ENCODE measurements at places on chromosomes 2 and 18. TPM values are rescaled to one million over a fixed set of nuclear protein-coding genes. Genes with fewer than 3 reads are reported as not detected.

STPG4 gene
- 1.00 TPM for total RNA-seq

CLHC1 gene
- 51.1 TPM for total RNA-seq

DNA sequence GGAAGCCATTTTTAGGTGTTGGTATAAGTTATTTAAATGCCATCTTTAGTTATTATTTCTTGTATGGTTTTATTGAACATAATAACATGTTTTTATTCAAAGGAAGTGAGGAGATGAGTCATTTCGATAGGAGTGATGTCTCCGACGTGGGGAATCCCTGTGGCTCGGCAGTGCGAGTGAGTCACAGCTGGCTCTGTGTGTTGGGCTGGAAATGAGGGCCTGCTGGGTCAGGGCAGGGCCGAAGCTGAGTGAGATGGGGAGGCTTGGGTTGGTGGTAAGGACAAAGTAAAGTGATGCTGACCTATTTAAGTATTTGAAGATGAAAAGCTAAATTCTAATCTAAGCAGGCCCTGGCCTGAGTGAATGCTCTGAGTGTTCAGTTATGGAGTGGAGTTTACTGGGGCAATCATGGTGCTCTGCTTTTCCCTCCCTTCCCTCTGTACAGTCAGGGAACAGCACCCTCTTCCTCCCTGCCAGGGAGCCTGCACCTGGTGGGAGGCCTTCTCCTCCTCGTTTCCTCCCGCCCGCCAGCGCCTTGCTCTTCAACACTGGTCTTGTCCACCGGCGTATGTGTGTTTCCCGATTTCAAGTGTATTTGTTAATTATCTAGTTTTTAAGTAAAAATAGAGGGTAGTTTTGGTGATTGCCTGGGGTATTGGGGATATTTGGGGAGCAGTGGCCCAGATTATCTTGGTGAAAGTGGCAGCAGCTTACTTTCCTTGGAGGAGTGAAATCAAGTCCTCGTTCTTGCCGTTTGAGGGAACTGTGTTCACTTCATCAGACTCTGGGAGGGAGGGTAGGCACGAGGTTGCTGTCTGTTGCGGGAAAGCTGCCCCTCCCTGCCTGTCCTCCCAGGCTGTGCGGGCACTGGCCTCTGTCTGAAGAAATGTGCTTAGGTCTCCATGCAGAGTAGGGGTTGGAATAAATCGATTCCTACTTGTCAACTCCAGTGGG, 157.0 kb downstream of the LDLRAD4 start:
- no peak for DNase-seq

MSTN gene
- total RNA-seq = 5.2 TPM

DNA sequence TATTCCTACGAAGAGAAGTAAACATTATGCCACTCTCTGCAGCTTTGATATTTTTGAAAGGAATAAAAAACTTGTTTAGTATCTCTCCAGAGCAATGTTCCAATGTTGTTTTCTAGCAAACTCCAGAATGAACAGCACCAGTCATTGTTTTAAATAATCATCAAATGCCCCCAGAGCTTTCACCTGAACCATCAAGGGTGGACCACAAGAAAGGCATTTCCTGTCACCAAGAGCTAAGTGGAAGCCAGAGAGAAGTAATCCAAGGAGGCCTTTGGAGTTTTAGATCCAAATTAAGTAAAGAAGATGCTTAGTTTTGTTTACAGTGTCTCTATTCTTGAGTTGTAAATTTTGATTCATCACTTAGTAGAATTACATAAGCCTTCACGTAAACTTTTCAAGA, 559.0 kb downstream of the ARHGAP15 start:
- DNase-seq = no peak

IL36RN gene
- not detected for total RNA-seq

DNA sequence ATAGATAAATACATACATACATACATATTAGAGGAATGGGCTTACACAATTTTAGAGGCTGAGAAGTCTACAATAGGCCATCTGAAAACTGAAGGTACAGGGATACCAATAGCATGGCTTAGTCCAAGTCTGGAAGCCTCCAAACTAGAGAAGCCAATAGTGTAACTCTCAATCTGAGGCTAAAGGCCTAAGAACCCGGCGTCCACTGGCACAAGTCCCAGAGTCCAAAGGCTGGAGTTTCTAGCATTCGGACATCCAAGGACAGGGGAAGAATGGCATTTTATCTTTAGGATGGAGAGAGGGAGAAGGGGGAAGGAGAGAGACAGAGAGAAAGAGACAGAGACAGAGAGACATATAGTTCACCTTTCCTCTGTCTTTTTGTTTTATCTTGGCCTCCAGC, 63.7 kb upstream of the SYT4 start:
- no peak for DNase-seq

- DNase-seq = no peak
Measured at GRCh38 chr2:174606336-174606735, 8.7 kb upstream of the WIPF1 start.

ELOA2 gene
- not detected for total RNA-seq

ERBB4 gene
- total RNA-seq = 154 TPM

SP5 gene
- total RNA-seq = 17.5 TPM
